ENCODE measurements at places on chromosomes 3 and 15. TPM values are rescaled to one million over a fixed set of nuclear protein-coding genes. Genes with fewer than 3 reads are reported as not detected.

DNA sequence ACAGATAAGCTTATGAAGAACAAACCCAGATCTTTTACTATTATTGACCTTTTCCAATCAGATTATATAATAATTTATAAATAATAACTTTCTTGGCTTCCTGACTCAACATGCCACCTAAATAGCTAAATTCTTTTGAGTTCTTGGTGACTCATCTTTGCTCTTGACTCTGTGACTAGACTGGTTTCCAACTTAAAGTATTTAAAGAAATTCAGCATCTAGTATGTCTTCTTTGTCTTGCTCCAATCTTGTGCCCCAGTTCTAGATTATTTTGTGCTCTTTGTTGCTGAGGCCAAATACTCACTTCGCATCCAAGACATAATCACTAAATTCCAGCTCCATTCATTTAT is 483.2 kb upstream of the TBL1XR1 start:
- no peak for DNase-seq

- peak; percentile 64 for DNase-seq
Measured at GRCh38 chr15:68277131-68277602, 378 bp upstream of the FEM1B start.

DNA sequence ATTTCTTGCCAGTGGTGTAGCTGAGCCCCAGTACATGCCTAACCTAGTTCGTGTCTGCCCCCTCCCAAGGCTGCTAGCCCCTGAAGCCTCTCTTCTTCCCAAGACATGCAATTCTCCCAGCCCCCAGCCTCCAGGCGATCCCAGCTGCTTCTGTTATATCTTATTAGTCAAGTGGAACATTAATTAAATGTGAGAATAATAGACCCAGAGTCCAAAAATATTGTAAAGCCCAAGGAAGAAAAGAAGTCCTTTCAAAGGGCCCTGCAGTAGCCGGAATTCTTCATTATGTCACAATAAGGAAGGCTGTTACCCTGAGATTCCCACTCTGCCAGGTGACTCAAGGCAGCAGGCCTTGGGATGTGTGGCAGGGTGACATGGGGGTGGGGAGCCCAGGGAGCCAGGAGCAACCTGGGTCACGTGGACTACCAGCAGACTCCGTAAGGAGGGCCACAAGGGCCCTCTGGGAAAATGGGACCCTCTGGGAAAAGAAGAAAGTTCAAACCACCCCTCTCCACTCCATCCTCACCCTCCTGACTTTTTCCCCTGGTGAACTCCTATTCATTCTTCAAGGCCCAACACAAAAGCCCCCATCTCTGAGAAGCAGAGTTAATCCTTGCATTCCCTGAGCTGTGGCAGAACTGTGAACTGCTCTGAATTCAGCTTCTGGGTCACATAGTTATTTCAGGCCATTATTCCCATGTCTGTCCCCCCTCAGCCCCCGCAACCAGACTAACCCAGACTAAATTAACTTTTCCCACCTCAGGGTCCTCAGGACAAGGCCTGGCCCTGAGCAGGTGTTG is 21.8 kb upstream of the TRH start:
- DNase-seq, result no peak

The SETD2 gene
- 23.5 TPM for total RNA-seq

The ABI3BP gene
- 31.7 TPM for total RNA-seq

All from heart right ventricle (tissue), 16 donors.